Right cardiac atrium (tissue), 5 donors: ENCODE measurements at places on chromosomes 6 and 20.

- no peak for DNase-seq
Observed at GRCh38 chr6:36725581-36725980, 28.0 kb downstream of the RAB44 start.

GRCh38 chr6:69774740-69775584 lies 21.8 kb downstream of the LMBRD1 start:
- no peak for DNase-seq

DNA sequence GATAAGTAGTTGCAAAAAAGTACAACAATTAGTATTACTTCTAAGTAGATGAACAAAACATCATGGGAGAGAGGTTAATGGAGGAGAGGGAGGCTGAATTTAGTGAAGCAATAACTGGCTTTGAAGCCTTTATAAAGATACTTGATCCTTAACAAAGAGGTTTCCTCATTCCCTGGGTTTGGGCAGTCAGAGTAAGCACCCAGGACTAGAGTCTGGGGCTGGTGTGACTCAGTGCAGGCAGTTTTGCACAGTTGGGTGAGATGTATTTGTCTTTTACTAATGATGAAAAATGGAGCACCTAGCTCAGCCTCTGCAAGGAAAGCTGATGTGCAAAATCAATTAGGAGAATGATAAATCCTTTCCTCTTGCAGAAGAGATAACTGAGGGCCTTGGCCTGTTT lies 11.8 kb upstream of the OPN5 start:
- DNase-seq = no peak

- no peak for DNase-seq
Observed at GRCh38 chr6:30465595-30466306, 23.6 kb upstream of the HLA-E start.

- no peak for DNase-seq
Observed at GRCh38 chr6:37625591-37626374, 71.9 kb downstream of the MDGA1 start.

GRCh38 chr6:5706124-5707033 lies 300.3 kb downstream of the NRN1 start:
- DNase-seq = no peak

DNA sequence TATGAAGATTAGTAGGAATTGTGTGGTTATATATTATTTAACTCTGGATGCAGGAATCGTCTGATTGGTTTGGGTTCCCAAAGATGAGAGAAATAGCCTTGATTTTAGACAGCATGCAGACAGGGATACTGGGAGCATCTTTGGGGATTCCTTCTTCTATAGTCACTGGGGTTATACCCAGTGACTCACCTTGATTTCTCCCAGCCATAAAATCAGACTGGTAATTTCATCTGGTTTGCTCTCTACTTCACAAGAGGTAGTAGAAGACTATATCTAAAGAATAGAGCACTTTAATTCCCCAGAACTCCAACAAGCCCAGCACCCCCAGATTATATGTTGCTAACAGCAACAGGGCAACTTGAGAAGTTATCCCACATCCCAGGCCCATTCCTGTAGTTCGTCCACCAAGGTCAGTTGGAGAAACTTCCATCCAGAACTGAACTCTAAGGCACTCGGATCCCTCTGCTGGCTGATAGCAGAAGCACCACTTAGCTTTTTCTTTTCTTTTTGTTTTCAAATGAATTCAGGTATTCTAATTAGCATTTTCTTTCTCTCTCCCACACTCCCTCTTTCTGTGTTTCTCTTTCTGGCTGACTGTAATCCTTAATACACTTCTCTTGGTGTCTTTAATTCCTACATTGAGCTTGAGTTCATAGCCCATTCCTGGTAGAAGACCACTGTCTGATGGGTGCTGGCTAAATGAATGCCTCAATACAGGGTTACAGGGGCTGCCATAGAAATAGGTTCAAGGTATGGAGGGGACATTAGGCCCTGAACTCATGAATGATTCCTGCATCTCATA lies 20.4 kb upstream of the EFHC1 start:
- no peak for DNase-seq

GRCh38 chr6:29955783-29956182 lies 13.5 kb downstream of the HLA-A start:
- no peak for DNase-seq

- DNase-seq = no peak
Observed at GRCh38 chr6:36478051-36478526, 35.3 kb downstream of the KCTD20 start.

GRCh38 chr6:119337252-119337651 lies 12.3 kb downstream of the MAN1A1 start:
- DNase-seq = no peak

- no peak for DNase-seq
Observed at GRCh38 chr6:2718334-2719092, 32.2 kb downstream of the MYLK4 start.

DNA sequence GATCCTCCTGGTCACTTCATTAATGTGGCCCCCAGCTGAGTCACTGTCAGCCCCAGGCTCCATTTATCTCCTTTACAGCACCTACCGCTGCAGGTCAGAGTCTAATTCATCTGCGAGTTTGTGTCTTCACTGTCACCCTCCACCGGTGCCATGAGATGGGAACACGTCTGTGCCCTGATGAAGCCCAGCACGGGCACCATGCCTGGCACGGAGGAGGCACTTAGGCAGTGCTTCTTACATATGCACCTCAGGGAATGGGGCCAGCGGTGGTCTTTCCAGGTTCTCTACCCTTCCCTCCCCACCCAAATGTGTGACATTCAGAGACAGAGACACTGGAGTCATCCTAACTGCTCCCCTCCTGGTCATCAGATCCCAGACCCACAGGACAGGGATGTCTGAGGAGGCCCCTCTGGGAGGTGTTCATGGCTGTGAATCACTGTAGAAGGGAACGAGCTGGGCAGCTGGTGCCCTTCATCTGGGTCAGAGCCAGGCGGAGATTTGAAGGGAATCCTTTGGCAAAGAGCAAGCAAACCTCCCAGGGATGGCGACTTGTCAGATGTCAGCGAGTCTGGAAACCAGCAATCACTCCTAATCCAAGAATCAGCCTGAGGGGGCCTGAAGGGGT lies 364.6 kb downstream of the PREX1 start:
- no peak for DNase-seq

GRCh38 chr20:53934421-53935343 lies 135.7 kb downstream of the BCAS1 start:
- peak; percentile 69 for DNase-seq

DNA sequence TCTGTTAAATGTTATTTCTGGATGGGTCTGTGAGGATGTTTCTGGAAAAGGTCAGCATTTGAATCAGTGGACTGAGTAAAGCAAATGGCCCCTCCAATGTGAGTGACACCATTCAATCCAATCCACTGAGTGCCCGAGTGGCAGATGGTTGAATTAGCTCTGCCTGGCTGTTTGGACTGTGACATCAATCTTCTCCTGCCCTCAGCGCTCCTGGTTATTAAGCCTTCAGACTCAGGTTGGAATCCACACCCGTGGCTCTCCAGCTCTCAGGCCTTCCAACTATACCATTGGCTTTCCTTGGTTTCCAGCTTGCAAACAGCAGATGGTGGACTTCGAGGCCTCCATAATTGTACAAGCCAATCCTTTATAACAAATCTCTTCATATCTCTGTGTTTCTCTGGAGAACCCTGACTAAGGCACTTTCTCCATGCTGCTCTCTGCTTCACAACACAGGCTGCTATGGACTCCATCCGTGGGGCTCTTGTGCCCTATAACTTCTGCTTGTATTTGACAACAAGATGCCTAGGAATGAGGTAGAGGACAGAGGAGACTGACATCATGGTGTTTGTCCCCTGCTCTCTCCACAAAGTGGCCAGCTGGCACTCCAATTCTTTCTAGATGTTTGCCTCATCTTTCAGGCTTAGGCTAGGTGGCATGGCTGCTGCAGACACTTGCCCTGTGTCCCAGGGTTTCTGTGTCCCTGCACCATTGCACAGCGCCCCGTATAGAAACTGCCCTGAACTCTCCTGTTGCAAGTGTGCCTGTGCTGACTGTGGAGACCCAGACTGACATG lies 4.8 kb upstream of the CSTL1 start:
- DNase-seq = no peak

GRCh38 chr6:85975957-85976356 lies 333.3 kb upstream of the SYNCRIP start:
- DNase-seq = no peak

- no peak for DNase-seq
Observed at GRCh38 chr6:36232172-36232571, 35.6 kb downstream of the BRPF3 start.

DNA sequence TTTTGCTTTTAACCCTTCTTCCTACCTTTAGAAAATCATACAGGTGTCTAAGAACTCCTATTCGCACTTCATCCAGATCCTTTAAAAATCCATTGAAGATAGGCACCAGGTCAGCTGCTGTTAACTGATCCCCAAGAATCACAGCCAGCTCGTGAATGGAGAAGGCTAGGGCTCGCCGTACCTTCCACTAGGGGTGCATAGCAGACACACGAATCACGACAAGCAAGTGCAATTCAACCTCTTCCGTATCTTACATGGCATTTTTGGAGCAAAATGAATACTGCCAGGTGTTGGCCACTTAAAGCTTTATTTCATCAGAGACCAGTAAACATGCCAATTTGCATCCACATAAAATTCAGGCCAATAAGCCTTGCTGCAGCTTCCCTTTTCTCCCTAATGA lies 10.8 kb upstream of the ANKRD60 start:
- no peak for DNase-seq

DNA sequence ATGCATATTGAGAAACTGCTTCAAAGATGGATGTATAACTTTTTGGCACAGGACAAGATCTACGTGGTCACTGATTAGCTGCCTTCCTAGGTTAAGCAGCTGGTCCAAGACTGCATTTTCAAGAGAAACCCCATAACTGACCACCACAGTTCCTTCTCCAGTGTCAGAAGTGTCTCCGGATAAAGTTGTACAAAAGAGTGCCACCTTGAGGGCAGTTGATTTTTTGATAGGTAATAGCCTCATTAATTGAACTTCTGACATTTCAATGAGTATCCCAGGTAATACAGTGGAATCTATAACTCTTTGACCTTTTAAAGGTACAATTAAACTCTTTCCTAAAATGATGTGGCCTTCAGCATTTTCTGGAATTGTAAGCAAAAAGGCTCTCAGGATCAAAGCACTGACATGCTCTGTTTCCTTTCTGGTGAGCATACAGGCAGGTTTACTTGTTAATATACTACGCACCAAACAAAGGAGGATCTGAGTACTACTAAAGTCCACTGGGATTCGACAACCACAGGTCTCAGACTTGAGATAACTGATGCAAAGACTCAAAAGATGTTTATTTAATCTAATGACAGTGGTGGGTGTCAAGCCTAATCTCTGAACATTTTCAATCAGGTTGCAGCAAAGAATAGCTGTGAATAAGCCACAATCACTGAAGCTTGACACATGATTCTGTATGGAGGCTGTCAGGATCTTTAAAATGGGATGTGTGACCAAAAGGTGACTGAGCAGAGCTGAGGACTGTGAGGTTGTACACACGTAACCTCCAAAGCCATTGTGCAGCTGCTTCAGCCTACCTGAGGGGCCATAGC lies 21.2 kb downstream of the MKKS start:
- no peak for DNase-seq

GRCh38 chr6:139625998-139626975 lies 251.8 kb upstream of the CITED2 start:
- DNase-seq = no peak

GRCh38 chr6:131828080-131828479 lies 20.3 kb downstream of the ENPP1 start:
- no peak for DNase-seq
